Fibroblast of pulmonary artery (primary cell): ENCODE measurements at places on chromosomes 12 and 14.

DNA sequence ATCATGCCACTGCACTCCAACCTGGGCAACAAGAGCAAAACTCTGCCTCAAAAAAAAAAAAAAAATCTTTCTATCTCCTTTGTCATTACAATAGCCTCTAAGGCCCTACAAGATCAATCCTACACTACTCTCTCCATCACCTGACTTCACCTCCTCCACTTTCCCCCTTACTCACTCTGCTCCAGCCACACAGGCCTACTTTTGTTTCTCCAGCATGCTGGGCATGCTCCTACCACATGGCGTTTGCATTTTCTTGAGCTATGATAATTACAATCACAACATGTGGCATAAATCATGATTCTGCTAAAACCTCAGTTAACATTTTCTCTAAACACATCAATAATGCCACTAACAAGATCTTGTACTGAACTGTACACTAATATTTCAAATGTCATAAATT, 7.8 kb downstream of the PPP1R13B start:
- no peak for DNase-seq

GRCh38 chr14:32397861-32398640, 69.0 kb downstream of the AKAP6 start:
- DNase-seq: peak; percentile 62

DNA sequence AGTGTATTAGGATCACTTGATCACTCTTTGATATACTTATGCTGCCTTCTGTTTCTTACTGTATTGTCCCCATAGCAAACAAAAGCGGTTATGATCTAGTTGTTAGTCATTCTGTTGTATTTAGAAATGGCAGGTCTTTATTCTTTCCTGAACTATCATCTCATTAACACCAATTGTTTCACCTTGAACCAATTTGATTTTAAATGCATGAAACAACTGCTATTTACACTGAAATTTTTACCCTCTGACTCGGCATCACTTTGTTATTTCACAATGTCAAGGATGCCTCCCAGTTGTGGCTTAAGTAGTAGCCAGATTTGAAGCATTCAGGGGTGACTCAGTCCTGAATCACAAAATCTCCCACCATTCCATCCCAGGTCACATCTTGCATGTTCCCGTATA, 303.5 kb downstream of the EGLN3 start:
- DNase-seq: peak; percentile 97

GRCh38 chr12:76855271-76855670, 23.5 kb downstream of the CSRP2 start:
- no peak for DNase-seq

DNA sequence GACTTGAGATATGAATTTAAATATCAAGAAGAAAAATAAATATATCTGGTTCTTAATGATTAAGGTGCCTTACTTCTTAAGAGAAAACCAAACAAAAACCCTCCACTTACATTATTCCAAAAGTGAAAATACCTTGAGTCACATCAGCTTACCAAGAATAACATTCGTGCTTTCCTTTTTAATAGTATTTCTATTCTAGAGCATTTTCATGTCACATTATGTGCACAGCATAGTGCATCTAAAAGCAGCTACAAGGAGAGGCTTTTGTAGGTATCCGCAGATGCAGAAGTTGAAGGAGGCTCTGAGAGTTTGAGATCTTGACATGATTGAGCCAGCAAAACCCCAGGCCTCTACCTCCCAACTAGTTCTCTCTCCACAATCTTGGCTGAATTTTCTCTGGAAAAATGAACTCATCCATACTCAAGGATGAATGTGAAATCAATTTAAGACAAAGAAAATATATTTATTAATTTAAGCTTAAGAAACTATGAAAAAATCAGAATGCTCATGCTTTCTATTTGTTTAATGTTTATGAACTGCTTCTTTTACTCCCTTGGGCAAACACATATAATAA, 275.0 kb downstream of the AKAP6 start:
- DNase-seq: no peak

DNA sequence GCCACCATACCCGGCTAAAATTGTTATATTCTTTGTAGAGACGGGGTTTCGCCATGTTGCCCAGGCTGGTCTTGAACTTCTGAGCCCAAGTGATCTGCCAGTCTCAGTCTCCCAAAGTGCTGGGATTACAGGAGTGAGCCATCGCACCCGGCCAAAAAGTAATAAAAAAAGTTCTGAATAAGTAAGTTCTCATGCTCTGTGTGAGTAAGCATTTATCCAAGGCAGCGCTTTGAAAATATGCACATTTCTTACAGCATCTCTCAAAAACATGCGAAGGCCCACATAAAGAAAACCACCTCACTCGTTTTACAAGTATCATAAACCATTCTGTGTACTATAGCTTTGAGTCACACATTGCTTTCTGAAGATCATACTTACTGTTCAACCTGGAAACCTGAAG, 8.6 kb downstream of the GIT2 start:
- no peak for DNase-seq
